Stimulated activated CD8-positive, alpha-beta memory T cell treated with anti-CD3 and anti-CD28 coated beads, Interleukin-4, amount 100 ng/mL, for 4 hours (primary cell): ENCODE measurements at places on chromosomes 5 and 9.

DNA sequence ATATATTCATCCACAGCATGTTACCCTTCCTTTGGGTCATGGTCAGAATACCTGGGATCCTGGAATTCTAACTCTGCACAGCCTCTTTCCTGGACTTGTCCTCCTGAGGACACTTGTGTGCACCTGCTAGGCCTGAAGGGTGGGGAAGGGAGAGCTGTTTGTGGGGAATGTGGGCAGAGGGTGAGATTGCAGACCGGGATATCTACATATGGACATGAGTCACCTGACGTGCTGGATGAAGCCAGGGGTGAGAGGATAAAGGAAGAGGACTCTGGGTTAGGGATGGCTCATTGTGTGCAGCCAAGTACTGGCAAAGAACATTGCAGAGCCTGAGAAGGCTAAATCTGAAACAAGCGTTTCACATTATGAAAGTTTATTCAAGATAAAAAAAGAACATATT lies 241.4 kb upstream of the RPS23 start:
- no peak for DNase-seq

- no peak for DNase-seq
Observed at GRCh38 chr5:25707093-25707492, 1062.3 kb upstream of the CDH10 start.

GRCh38 chr5:41763081-41763480 lies 107.1 kb downstream of the OXCT1 start:
- DNase-seq, result no peak

DNA sequence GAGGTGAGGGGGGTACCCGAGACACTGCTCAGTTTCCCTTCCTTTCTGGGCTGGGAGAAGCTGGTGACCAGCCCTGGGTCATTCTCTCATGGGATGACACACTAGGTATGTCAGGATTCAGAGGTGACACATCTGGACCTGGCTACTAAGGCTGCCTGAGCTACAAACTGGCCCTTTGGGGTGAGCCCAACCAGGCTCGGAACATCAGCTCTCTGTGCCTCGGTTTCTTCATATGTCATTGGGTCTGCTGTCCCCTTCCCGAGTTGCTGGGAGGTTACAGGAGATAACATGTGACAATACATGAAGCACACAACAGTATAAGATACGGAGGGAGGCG lies 11.8 kb downstream of the CARD19 start:
- DNase-seq, result no peak

DNA sequence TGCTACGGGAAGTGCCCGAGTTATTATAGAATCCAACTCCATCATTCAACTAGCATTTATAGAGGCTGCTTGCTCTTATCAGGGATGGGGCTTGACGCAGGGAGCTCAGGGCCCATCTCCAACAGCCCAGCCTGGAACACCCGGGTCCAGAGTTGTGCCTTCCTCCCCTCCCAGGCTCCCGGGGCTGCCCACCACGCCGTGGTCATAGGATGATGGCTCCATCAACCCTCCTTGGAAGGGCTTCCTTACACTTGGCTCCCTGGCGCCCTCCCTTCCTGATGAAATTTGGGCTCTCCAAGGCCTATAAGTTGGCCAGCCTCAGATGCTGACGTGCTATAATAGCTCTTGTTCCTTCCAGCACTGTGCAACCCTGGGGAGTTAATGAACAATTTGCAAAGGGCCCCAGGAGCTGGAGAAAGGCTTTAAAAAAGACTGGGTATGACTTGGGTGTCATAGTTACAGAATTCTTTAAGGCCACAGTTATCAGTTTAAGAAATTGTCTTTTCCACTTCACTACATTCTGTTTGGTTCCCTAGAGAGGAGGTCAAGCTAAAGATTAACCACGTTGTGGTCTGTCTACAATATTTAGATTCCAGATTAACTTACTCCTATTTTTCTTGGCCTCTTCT lies 42.5 kb upstream of the GADD45G start:
- DNase-seq, result no peak
